ENCODE measurements at places on chromosomes 7 and 10. TPM values are rescaled to one million over a fixed set of nuclear protein-coding genes. Genes with fewer than 3 reads are reported as not detected.

ARL3 gene
- 6.4 TPM for total RNA-seq

- no peak for DNase-seq
Observed at GRCh38 chr10:59825932-59826331, 72.7 kb upstream of the MRLN start.

GRCh38 chr10:121947343-121948330, 19.8 kb upstream of the ATE1 start:
- no peak for DNase-seq

DNA sequence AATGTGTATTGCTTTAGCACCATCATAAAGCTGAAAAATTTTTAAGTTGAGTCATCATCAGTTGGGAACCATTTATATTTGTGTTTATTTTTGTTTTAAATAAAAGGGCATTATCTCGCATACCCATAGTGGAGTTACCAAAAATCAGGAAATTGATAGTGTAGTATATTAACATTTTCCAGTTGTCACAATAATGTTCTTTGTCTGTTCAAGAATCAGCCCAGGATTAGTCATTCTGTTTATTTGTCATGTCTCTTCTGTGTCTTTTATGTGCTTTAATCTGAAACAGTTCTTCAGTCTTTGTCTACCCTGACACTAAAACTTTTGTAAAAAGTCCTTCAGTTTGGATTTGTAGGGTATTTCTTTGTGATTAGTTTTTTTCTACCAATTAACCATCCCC, 827.8 kb upstream of the ZWINT start:
- DNase-seq, result no peak

GRCh38 chr10:7967035-7967434, 87.5 kb upstream of the GATA3 start:
- DNase-seq, result no peak

DNA sequence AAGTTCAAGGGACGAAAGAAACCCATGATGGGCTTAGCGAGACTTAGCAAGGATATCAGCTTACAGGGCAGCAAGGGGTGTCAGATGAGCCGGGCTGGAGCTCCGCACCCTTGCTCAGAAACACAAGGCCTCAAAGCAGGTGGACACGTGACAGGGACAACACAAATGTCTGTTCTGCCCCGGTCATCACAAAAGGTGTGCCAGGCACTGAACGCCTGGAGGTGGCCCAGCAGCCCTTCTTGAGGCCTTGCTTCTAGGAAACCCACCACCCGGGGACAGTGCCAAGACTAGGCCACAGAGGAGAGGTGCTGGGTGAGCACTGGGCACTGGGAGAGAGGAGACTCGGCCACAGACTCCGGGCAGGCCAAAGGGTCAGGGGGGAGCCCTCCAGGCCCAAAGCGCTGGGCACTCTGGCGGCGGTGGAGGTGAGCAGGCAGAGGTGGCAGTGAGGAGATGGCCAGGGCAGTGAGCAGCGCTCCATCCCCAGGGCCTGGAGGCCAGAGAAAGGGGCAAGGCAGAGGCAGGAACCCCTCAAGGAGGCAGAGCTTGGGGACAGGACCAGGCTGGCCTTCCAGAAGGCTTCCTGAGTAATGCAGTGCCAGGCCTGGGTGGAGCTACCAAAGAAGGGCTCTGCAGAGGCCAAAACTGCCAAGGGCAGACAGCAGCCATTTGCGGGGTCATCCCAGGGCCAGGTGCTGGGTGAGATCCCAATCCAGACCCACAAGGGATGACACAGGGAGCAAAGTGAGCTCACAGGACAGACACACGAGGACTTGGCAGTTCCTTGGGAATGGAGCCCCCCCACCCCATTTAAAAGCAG, 22.7 kb downstream of the EBF3 start:
- no peak for DNase-seq

DNA sequence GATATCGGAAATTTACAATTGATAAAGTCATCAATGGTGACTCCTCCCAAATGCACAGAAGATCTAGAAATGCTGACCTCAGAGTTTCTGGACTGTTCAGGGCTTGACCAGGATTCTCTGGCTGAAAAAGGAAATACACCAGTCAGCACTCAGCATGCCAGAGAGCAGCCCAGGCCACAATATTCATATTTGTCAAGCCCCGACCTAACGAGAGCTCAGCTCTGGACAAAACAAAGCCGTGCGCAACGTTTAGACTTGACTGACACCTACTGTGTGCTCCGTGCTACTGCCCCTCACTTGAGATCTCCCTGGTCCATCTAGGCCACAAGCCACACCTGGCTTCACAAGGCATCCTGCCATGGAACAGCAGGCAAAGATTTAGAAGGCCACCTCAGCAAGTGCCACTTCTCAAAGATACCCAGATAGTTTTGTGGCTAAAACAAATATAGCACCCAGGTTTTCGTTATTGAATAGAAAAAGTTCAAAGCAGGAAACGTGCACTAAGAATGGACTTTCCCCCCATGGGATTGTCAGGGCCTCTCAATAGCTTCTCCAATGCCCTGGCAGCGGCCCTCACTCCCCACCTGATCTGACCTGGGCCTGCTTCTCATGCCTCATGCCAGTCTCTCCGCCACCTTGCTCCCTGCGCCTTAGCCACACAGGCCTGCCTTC, 218.3 kb downstream of the FAM107B start:
- DNase-seq, result no peak

GRCh38 chr10:44552726-44553125, 167.8 kb upstream of the CXCL12 start:
- no peak for DNase-seq
